Activated naive CD4-positive, alpha-beta T cell (primary cell): ENCODE measurements at places on chromosomes 3 and 15.

GRCh38 chr3:102536456-102536855 is 101.6 kb downstream of the ZPLD1 start:
- no peak for DNase-seq

DNA sequence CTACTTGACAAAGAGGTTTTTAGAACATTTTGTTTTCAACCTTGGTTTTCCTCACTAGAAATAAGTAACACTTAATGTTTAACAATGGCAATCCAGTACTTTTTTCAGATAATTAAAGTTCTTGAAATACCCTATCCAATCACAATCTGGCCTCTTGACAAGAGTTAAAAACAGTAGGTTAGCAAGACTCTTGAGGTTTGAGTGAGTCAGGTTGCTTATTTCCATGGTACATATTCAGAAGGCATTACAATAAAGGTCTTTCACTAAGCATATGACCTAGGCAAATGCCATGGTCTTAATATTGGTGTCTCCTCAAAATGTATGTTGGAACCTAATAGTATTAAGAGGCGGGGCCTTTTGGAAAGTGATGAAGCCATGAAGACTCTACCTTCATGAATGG is 5.6 kb downstream of the SUCNR1 start:
- DNase-seq = no peak

GRCh38 chr15:63611177-63611576 is 14.0 kb downstream of the FBXL22 start:
- no peak for DNase-seq

DNA sequence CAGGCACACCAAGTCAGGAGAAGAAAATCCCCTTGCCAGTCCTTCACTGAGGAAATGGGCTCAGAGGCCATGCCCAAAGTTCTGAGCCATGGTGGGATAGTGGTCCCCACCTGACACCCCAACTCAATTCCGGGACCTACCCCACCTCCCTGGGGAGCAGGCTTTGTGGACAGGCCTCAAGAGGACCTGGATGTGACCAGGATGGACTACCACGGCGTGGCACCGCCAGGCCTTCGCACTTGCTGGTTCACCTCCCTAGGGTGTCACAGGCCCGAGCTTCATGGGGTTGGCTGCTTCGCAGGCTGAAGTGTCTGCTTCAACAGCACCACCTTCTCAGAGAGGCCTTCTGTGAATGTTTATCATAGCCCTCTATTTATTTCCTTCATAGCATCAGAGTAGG is 31.7 kb downstream of the POC1A start:
- DNase-seq = no peak

DNA sequence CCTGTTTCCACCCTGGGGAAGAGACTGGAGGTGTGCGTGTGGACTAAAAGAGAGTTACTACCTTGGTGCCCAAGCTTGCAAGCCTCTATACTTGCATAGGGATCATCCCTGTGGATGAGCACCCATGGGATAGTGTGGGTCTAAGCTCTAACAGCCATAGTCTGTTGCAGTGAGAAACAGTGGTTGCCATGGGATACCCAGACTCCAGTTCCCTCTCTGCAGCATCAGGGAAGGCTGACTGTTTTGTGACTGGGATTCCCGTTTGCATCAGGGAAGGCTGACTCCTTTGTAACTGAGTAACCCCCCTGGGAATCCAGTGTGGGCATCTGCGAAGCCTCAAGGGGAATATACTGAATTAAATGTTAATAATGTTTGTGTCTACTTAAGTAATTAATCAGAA is 196.1 kb downstream of the ZNF621 start:
- DNase-seq = no peak

- DNase-seq = no peak
Measured at GRCh38 chr3:143855183-143855582, 6.9 kb upstream of the SLC9A9 start.

GRCh38 chr3:23159929-23160328 is 43.2 kb upstream of the UBE2E2 start:
- DNase-seq = no peak
